Activated CD8-positive, alpha-beta memory T cell treated with anti-CD3 and anti-CD28 coated beads for 48 hours (primary cell): ENCODE measurements at places on chromosomes 16 and 17.

GRCh38 chr16:66131156-66131807 lies 235.2 kb upstream of the CDH5 start:
- DNase-seq: no peak

- DNase-seq: peak; percentile 50
These were observed 14.8 kb downstream of the TRARG1 start for GRCh38 chr17:1294157-1294717.

DNA sequence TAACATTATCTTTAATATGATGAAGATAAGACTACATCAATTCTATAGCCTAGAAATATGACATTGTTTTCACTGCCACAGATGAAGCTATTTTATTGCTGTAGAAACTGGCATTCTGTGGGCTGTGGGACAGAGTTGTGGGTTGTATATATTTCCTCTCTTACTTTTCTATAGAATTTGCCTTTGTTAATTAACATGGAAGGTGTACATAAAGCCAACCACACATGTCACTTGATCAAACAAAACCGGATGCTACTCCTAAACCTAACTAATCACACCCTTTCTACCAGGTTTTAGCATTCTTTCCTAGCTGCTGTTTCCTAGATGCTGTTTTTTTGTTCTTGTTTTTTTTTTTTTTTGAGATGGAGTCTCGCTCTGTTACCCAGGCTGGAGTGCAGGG lies 81.2 kb upstream of the ATP2A3 start:
- DNase-seq: no peak

- no peak for DNase-seq
These were observed 4.9 kb downstream of the SOX9 start for GRCh38 chr17:72125742-72126141.

DNA sequence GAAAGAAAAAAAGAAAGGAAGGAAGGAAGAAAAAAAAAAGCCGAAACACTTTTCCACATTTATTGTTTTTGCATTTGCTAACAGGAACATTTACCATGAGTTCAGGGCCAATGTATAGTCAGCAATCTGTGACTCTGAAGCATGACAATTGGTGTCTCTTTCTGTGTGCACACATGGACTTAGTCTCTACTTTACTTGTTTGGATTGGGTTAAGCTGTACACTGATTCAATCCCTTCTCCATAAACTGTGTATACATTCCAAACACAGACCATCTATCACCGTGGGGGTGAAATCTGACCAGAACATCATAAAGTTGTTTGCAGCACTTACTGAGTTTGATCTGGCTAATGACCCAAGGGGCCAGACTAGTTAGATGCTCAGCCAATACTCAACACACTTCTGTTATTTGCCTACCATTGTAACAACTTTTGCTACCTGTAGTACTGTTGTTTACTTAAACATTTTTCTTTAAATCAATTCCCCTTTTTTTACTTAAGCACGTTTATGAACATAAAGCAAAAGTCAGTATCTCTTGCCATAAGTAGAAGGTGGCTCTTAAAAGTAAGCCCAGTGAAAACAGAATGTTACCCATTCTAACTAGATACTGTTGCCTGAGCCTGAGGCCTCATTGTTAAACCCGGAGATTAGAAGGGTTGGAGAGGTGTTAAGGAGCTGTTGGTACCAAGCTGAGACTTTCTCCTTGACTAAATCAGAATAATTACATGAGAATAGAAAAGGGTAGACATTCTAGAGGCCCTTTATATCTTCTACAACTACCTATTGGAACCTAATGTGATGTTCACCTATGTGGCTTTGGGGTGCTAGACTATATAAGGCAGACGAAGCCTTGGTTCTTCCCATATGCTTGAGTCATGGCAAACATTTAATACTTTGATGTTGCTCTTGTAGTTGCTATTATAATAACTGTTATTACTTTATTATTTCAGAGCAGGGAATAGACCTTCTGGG lies 41.8 kb downstream of the SCNN1B start:
- DNase-seq: no peak

GRCh38 chr17:42819939-42820535 lies 4.0 kb downstream of the BECN1 start:
- DNase-seq: no peak

DNA sequence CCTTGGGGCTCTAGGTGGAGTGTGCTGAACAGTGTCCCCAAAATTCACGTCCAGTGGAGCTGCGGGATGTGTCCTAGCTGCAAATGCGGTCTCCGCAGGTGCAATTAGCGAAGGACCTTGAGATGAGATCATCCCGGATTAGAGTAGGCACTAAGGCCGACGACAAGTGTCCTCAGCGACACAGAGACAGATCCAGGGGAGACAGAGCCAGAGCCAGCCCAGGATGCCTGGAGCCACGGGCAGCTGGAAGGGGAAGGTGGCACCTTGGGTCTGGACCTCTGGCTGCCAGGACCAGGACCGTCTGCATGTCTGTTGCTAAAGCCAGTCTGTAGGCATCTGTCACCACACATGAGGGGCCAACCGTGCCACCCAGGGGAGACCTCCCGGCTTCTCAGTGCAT lies 24.5 kb downstream of the SLC7A5 start:
- no peak for DNase-seq

GRCh38 chr17:45394091-45394490 lies 38.6 kb downstream of the ARHGAP27 start:
- no peak for DNase-seq

DNA sequence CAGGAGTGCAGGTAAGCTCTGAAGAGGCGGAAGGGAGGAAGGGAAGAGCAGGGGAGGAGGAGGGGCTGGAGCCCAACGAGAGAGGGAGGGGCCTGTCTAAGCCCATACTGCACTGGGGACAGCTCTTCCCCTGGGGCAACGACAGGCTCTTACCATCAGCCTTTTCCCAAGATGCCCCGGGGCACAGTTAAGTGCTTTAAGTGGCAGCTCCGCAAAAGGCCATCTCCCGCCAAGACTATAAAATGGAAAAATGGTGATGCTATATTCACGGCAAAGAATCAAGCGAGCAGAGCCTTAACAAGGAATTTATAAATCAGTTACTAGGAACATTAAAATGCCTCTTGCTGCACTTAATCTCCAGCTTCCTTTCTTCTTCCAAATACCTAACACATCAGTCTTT lies 110.2 kb upstream of the NLRP1 start:
- no peak for DNase-seq

DNA sequence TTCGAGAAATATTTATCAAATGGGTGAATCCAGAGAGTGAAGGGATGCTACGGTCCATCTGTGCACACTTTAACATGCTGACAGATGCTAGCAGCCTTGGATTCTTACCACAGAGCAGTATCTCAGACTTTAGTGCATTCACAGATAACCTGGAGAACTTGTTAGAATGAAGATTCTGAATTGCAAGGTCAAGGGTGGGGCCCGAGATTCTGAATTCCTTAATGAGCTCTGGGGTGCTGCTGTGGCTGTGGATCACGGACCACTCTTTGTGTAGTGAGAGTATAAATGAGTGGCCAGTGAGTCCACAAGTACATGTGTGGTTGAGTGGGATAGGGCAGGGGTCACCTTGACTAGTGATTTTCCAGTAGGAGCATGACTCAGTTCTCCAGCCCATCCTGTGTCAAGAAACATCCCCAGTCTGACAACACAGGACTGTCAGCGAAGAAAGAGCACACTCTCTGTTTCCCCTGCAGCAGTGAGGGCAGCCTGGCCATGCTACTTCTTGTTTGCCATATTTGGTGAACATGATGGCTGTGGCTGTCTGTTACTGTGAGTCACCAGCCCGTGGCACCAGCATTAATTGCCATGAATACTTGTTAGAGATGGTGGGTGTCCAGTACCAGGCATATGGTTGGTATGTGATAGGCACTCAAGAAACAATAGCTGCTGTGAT lies 13.0 kb upstream of the SALL1 start:
- DNase-seq: no peak

DNA sequence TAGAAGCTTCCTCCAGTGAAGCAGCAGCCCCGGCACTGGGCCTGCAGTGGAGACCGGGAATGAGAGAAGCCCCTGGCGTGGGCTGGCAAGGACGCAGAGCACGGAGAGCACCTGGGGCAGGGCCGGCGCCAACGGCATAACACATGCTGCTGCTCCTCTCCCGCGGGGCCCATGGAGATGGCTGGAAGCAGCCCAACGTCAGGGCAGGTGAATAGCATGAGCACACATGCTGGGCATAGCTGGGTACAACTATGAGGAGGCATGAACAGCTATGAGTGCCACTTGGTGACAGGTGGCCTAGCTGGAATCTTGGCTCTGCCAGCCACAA lies 46.4 kb downstream of the IRF8 start:
- DNase-seq: no peak

GRCh38 chr16:72939247-72939646 lies 108.7 kb downstream of the ZFHX3 start:
- DNase-seq: no peak

DNA sequence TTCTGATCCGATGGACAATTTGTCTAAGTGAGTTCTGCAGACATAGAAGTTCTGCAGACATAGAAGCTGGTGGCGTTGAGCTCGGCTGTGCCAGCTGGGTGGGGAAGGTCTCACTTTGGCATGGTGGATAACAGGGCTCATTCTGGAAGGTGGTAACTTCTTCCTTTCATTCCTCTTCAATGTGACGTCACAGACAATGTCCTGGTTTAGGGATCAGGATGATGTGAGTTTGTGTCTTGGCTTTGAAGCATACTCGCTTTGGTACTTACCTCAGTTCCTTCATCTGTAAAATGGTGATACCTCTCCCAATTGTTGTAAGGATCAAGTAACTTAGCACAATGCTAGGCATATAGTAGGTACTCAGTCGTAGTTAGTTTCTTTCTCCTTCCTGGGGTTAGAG lies 408.8 kb upstream of the ASIC2 start:
- no peak for DNase-seq

DNA sequence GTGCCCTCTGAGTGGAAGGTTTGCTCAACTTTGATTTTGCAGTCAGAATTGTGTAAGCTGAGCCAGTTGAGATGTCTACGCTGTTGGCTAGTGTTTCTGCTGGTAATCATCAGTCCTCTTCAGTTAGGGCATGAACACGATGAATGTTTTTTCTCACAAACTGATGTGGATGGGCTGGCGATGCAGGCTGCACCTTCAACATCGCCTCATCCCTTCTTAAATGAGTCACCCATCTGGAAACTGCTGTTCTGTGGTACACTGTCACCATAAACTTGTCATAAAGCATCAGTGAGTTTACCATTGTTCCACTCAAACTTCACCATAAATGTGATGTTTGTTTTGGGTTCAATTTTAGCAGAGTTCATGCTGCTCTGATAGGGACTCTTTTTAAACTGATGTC lies 8.4 kb downstream of the C16orf95 start:
- no peak for DNase-seq

DNA sequence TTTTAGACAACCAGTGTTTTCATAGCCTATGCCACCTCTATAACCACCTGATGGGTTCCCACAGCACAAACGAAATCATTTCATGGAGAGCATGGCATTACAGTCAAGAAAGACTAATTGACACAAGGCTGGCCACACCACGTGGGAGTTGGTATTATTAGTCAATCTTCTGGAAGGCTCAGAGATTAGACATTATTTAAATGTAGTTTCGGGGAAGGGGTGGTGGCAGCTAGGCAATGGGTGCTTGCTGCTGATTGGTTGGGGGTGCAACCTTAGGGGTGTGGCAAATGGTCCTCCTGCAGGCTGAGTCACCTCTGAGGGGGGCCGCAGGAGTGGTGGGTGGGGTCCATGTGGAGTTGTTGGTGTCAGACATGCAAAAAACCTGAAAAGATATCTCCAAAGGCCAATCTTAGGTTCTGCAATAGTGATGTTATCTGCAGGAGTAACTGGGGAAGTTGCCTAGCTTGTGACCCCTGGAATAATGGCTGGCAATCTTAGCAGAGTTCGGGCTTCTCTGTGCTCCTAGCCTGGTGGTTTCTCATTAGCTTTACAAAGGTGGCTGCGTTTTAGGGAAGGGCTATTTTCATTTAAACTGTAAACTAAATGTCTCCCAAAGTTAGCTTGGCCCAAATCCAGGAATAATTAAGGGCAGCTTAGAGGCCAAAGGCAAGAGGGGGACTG lies 4.6 kb downstream of the TEN1 start:
- no peak for DNase-seq

DNA sequence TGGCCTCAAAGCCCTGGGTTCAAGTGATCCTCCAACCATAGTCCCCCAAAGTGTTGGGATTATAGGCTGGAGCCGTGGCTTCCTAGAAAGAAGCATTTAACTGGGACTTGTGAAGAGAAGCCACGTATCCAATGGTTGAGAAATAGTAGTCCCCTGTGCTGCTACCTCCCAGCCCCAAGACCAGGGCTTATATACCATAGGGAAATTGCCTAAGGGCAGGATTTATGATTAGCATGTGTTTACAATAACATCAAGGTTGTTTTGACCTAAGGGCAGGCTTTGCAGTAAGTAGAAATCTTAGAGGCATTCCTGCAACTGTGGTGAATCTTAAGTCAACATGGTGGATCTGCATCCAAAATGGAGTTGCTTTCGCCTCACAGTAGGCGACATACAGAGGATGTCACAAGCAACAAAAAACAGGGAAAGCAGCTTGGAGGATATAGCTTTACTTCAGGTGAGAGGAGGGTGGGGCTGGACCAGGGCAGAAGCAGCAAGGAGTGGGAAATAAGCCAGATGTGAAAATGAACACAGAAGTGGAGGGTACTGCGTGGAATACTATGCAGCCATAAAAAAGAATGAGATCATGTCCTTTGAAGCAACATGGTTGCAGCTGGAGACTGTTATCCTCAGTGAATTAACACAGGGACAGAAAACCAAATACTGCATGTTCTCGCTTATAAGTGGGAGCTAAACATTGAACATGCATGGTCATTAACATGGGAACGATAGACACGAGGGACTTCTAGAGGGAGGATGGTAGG lies 18.7 kb upstream of the NSMCE1 start:
- no peak for DNase-seq

DNA sequence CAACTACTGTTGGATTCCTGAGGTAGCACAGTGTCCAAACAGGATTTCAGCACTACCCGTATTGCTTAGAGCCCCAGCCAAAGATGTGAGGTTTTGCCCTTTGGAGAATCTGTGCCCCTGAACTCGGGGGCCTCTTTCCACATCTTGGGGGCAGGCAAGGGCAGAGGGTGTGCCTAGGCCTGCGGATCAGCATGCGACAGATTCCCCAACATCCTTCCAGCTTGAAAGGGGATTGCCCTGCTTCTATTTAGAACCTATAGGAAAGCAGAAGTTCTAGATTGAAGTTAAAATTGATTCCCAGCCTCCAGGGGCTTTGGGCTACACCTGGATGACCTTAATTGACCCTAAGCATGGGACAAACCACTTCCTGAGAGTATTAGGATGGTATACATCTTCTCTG lies 19.6 kb downstream of the NOD2 start:
- DNase-seq: no peak

DNA sequence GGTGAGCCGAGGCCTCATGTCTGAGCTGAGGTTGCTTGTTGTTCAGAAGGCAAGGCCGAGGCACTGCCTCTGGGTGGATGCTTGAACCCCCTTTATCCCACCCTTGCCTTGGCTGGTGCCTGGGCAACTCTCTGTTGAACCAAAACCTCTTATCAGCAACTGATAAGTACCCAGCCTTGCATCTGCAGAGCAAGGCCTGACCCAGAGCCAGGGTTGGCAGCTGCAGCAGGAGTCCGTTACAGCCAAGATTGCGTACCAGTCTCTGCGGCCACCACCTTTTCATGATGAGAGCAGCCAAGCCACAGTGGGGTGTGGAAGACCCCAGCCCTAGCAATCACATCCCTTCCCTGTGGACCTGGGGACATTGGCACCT lies 118.3 kb downstream of the RAB11FIP4 start:
- no peak for DNase-seq
